ENCODE measurements at places on chromosomes 1 and 21. TPM values are rescaled to one million over a fixed set of nuclear protein-coding genes. Genes with fewer than 3 reads are reported as not detected.

C1QC gene
- 14.8 TPM for polyA plus RNA-seq

PPM1J gene
- 1.6 TPM for polyA plus RNA-seq

GLIS1 gene
- polyA plus RNA-seq, result 3.1 TPM

AMY2A gene
- not detected for polyA plus RNA-seq

MAP10 gene
- polyA plus RNA-seq, result 5.3 TPM

TMPRSS2 gene
- 31.2 TPM for polyA plus RNA-seq

FAM110D gene
- polyA plus RNA-seq, result 0.50 TPM

SFN gene
- 0.82 TPM for polyA plus RNA-seq

MRPL39 gene
- polyA plus RNA-seq, result 39.0 TPM

CD1B gene
- not detected for polyA plus RNA-seq

UTS2 gene
- not detected for polyA plus RNA-seq

ZFYVE9 gene
- polyA plus RNA-seq, result 37.5 TPM

GRCh38 chr1:8358897-8359616 lies 41.1 kb downstream of the SLC45A1 start:
- no peak for DNase-seq

GRCh38 chr1:161335796-161336195 lies 21.6 kb downstream of the SDHC start:
- no peak for DNase-seq

DNA sequence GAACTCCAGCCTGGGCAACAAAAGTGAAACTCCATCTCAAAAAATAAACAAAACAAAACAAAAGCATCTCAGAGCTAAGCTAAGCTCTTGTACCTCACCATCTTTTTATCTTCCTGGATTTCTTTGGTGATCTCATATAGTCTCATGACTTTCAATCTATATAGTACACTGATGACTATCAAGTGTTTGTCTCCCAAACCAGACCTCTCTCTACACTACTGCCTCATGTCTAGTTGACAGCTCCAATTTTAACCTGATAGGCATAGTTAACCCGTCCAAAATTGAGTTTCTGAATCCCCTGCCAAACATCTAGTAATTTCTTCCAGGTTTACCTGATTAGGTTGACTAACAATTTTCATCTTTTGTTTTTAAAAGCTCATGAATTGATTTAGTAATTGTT lies 151.7 kb downstream of the COP1 start:
- DNase-seq, result no peak

DNA sequence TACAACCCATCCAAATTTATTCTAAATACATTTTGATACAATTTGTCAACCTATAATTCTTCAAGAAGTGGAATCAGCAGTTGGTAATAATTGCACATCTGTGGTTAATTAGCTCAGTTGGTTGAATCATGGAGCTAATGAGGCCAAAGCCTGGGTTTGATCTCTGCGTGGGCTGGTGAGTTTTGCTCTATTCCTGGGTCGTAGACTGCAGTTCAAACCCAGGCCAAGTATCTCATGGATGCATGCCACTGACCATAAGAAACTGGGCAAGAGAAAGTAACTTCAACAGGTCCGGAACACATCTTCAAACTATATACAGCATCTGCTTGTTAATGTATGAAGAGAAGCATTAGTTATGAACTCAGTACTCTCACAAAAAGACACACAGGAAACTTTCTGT lies 779.7 kb downstream of the USP25 start:
- no peak for DNase-seq

GRCh38 chr21:33976082-33977016 lies 60.7 kb upstream of the ATP5PO start:
- DNase-seq, result no peak

DNA sequence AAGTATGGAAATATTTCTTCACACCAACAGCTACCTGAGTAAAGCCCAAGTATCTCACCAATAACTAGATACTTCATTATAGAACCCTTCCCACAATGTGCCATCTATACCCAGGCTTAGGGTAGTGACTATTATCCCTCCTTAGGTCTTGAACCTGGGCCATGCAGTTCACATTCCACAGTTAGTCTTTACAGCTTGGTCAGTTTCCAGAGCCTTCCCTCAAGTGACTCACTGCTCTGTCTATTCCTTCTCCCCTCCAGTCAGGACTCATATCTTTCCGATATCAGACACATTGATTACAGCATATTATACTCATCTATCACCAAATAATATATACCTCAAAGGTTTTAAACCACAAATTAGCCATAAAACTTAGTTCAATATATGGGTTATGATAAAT lies 23.6 kb downstream of the VAMP4 start:
- DNase-seq, result no peak

- DNase-seq, result no peak
Measured at GRCh38 chr1:80836505-80836904, 964.2 kb upstream of the ADGRL2 start.

DNA sequence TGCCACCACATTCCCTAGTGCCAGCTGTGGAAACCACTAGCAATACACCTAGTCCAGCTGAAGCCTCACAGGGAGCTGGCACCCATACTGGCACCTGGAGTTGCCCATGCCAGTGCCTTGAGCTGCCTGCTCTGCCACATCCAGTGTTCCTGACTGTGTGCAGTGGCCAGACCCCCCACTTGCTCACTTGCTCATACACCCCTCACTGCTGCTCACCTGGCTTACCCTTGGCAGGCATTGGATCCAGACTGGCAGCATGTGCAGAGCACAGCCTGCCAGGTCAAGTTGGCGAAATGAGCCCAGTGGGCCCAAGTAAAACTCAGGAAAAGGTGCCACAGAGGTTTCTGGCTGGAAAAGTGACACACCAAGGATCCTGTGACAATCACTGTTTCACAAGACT lies 1618.6 kb upstream of the PRMT6 start:
- no peak for DNase-seq

GRCh38 chr1:1099506-1100183 lies 16.2 kb downstream of the C1orf159 start:
- no peak for DNase-seq

Measured in left renal pelvis (tissue), 4 donors.